Thoracic aorta (tissue), 2 donors: ENCODE measurements at places on chromosomes 16 and 17.

DNA sequence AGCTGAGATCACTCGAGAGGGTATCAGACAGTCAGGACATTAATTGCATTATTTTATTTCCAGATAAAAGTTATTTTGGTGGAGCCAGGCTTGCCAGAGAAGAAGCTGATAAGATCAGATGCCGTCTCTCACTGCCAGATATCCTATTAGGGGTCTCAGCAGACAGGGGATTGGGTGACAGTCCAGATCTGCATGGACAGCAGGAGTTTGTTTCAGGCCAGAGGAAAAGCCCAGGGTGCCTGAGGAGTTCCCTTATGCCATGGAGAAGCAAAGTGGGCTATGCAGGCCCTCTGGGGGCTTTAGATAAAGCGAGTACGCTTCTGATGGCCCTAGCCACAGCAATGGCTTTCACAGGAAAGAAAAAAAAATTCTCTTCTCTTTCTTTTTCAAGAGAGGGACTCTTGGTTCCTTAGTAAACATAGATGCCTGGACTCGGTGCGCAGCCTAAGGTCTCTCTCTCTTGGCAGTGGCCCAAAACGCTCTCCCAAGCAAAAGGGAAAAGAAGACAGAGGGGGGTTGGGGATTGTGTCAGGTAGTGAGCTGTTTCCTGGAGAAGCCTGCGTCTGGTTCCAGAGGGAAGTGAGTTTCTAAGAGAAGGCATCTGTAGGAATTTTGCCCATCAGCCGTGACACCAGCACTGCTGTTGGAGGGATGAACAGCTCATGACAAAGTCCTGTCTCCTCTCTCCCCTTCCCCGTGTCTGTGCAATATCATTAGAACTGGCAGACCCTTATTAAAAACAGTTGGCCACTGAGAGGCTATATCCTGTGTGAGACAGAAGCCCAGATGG lies 166.3 kb upstream of the FOXF1 start:
- peaks cover 8% of the 10 kb centered on the region for H3K4me1 ChIP-seq
- no peak for DNase-seq
- H3K27me3 ChIP-seq, result no peaks in the 10 kb centered on the region
- H3K36me3 ChIP-seq, result no peaks in the 10 kb centered on the region
- peak overlapping the region; percentile 57 for H3K4me3 ChIP-seq
- peak overlapping the region; percentile 62 for H3K27ac ChIP-seq

GRCh38 chr16:80680046-80680445 lies 124.4 kb downstream of the CDYL2 start:
- no peak for DNase-seq
- H3K27ac ChIP-seq, result no peak overlapping the region
- H3K4me3 ChIP-seq, result no peak overlapping the region
- no peaks in the 10 kb centered on the region for H3K27me3 ChIP-seq
- H3K4me1 ChIP-seq, result no peaks in the 10 kb centered on the region
- H3K36me3 ChIP-seq, result no peaks in the 10 kb centered on the region

DNA sequence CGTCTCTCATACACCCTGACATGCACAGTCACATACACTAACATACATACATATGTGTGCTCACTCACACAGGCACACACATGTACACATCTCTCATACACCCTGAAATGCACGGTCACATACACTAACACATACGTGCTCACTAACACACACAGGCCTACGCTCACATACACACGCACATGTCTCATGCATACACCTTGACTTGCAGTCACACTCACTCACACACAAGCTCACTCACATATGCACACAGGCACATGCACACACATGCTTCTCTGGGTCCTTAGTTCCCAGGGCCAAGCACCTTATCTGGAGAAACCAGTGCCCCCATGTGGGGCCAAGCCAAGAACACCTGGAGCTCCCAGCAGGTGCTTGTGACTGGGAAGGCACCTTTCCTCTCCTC lies 240.3 kb downstream of the RBFOX3 start:
- no peaks in the 10 kb centered on the region for H3K36me3 ChIP-seq
- no peak for DNase-seq
- H3K4me1 ChIP-seq, result no peaks in the 10 kb centered on the region
- H3K27ac ChIP-seq, result no peak overlapping the region

- no peak overlapping the region for H3K27ac ChIP-seq
- no peaks in the 10 kb centered on the region for H3K27me3 ChIP-seq
- no peak overlapping the region for H3K4me3 ChIP-seq
- H3K4me1 ChIP-seq, result no peaks in the 10 kb centered on the region
- no peaks in the 10 kb centered on the region for H3K36me3 ChIP-seq
Measured at GRCh38 chr17:51852603-51853002, 305.9 kb downstream of the CA10 start.

- H3K4me3 ChIP-seq, result no peak overlapping the region
- peaks cover 16% of the 10 kb centered on the region for H3K4me1 ChIP-seq
- H3K27ac ChIP-seq, result no peak overlapping the region
- no peak for DNase-seq
Measured at GRCh38 chr17:632560-632959, 82.1 kb downstream of the VPS53 start.

GRCh38 chr16:78458588-78458987 lies 359.1 kb downstream of the WWOX start:
- H3K27ac ChIP-seq, result no peak overlapping the region
- H3K27me3 ChIP-seq, result no peaks in the 10 kb centered on the region

DNA sequence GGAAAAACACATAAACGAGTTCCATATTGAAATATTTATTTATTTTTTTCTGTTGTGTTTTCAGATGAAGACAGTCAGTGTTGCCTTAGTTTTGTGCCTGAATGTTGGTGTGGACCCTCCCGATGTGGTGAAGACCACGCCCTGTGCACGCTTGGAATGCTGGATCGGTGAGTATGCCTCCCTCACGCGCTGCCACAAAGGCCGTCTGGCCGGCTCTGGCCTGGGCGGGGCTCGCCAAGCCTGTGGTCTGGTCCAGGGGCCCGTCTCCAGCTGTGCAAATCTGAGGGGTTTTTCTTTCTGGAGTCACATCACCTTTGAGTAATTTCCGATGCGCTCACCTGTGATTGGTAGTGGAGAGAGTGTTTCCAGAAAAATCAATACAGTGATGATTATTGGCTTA lies 81.0 kb downstream of the RPTOR start:
- no peak overlapping the region for H3K4me3 ChIP-seq
- no peak for DNase-seq
- no peaks in the 10 kb centered on the region for H3K4me1 ChIP-seq
- no peak overlapping the region for H3K27ac ChIP-seq
- peaks cover 2% of the 10 kb centered on the region for H3K36me3 ChIP-seq

DNA sequence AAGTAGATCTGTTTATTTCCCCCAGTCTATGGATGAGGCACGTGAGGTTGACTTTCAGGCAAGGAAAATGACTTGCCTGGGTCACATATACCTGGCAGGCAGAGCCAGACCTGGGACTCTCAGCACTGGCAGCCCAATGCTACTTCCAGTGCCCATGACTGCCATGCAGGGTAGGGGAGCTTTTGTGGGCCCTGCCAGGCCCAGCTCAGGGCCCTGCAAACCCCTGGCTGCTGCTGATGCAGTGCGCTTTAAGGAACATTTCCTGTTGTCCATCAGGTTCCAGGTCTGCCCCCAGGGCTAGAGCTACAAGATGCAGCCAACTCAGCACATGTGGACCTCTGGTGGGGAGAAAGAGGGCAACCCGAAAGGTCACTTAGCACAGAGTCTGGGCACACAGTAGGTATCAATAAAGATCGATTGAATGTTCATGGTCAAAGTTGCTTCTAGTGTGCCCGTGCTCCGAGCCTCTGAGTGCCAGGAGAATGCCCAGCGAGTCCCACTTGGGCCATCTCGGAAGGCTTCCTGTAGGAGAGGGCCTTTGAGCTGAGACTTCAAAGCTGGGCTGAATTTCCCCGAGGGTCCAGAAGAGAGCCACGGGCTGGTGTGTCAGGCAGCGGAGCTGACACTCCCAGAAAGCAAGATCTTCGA lies 513 bp upstream of the TBX21 start:
- DNase-seq, result no peak
- H3K4me3 ChIP-seq, result peak overlapping the region; percentile 67
- H3K36me3 ChIP-seq, result no peaks in the 10 kb centered on the region
- peaks cover 7% of the 10 kb centered on the region for H3K27me3 ChIP-seq
- peaks cover 15% of the 10 kb centered on the region for H3K4me1 ChIP-seq
- H3K27ac ChIP-seq, result no peak overlapping the region

DNA sequence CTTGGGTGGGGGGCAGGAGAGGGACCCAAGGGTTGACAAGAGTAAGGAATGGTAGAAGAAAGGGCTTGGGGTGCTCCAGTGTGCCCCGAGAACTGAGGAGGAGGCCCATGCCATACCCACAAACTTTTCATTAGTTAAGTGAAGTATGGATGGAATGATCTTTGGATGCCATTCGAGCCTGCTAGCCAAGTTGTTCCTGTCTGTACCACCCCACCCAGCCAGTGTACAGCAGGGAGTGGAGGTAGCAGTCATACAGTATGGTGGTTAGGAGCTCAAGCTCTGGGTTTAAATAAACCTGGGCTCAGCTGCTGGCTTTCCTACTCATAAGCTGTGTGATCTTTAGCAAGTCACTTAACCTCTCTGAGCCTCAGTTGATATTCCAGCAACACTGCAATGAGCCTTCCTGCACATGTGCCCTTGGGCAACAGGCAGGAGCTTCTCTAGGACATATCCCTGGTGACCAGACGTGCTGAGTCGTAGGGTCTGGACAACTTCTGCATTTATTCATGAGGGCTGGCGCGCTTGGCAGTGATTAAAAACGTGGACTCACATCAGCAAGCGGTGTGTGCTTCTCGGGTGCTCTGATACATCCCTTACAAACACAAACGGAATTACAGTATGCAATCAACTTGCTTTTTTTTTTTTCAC lies 22.9 kb downstream of the ITPRIPL2 start:
- no peak for DNase-seq
- H3K27ac ChIP-seq, result no peak overlapping the region
- no peaks in the 10 kb centered on the region for H3K36me3 ChIP-seq

DNA sequence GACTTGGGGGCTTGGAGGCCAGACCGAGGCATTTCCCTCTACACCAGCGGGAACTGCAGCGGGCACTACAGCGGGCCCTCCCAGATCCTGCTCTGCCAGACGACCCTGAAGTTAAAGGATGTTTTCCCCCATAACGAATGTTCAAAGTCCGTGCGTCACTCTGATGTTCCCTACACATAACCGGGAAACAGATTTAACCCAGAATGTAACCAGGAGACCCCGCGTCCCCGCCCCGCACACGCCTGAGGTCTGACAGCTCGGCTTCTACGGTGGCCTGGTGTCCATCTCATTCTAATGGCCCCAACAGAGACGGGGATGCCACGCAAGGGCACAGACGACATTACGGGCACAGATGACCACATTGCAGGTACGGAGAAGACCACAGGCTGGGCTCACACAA lies 31.7 kb upstream of the RHOT1 start:
- DNase-seq, result no peak
- no peaks in the 10 kb centered on the region for H3K27me3 ChIP-seq
- H3K4me3 ChIP-seq, result no peak overlapping the region
- no peak overlapping the region for H3K27ac ChIP-seq
- peaks cover 3% of the 10 kb centered on the region for H3K4me1 ChIP-seq
